ENCODE measurements at places on chromosomes 3 and 15.
A peak's percentile ranks its signal among the peaks of the same experiment; 100 is the strongest.

DNA sequence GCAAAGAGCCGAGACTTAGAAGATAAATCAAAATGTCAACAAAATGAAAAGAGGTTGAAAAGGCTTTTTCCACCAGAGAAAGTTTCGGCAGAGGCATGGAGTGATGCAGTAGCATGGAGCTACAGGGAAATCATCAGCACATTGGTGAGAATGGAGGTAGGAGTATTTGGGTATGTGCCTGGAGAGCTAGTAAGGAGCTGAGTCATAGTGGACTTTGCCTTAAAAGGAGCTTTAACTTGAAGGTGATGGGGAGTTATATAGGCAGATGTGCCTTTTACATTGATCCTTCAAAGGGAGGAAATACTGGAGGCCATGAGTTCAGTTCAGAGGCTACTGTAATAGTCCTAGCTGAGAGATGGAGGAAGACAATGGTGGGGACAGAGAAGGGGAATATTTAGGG lies 44.3 kb downstream of the IL5RA start:
- no peak for DNase-seq

GRCh38 chr3:111392894-111393398 lies 149.1 kb upstream of the CD96 start:
- DNase-seq, result no peak

DNA sequence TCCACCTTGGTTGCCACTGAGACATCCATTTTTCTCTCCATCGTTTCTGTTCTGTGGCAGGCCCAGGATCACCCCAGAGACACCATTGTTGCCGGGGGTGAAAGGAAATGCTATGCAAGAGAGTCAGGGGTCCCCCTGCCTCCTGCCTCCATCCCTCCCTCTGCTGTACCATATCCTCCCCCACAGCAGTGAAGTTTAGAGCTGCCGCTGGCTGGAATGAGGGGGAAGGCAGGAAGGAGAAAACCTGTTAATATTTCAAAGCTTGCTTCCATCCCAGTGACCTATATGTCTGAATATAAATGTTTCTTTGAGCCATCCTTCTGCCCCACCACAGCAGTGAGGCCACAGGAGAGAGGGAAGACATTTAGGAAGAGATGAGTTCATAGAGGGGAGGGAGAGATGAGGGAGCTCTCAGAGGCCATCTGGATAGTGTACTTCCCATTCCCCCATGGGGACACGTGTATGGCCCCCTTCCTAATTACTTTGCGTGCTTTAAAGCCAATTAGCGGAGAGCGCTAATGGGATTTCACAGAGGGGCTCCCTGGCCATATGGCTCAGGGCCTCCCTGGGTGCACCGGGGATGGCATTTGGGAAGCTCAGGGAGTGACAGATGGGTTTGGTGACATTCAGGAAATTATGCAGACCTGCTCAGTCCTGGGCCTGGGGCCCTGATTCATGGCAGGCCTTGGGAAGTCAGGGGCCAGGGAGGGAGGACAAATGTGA lies 40.4 kb upstream of the CHRNB4 start:
- no peak for DNase-seq

DNA sequence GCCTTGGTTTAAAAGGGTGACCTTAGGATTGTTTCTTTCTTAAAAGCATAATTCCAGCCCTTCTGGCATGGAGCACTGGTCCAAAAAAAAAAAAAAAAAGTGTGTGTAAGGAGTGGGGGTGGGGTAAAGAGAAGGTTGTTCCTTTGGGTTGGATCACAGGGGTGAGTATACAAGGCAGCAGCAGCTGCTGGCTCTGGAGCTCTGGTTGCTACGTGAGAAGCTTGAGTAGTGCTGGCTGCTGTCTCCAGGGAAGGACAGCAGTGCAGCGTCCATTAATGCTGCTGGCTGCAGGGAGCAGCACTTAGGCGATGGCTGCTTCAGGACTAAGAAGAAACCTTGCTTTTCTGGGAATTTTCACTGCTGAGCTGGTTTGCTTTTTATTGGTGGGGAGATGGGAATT lies 2.3 kb downstream of the SETD5 start:
- DNase-seq, result peak; percentile 20

DNA sequence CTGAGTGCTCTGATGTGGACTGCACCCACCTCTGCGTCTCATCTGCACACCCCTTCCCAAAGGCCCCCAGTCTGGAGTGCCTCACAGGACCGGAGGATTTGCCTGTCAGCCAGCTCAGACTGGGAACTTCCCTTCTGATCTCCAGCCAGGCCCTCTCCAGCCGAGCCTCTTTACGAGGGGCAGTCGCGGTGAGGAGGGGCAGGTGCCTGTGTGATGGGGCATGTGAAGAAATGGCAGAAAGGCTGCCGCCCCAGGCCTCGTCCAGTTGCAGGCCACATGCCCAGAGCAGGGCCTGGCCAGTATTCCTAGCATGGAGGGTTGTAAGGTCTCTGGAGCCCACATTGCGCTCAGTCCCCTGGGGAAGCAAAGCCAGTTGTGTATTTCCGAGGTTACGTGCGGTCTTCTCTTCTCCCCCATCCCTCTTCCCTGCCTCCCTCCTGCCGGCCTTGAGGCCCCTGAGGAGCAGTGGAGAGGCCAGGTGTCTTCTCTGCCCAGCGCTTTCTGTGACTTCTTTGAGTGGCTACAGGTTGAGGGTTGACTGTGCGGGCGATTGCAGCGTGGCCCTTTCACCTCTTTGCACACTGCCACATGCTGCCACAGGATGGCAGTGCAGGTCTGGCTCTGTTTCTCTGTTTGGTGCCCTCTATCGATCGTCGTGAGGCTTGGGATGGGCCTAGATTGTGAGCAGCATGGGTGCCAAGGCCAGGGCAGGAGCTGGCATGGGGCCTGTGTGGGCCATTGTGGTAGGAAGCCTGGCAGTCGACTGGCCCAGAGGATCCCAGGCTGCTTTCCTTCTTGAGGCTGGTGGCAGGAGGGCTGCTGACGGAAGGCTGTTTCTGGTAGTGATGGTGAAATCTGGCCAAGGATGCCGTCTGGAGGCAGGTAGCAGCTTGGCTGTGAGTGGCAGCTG lies 5.3 kb downstream of the CLK3 start:
- DNase-seq, result peak; percentile 85

GRCh38 chr3:76991165-76991564 lies 48.7 kb upstream of the ROBO2 start:
- no peak for DNase-seq

DNA sequence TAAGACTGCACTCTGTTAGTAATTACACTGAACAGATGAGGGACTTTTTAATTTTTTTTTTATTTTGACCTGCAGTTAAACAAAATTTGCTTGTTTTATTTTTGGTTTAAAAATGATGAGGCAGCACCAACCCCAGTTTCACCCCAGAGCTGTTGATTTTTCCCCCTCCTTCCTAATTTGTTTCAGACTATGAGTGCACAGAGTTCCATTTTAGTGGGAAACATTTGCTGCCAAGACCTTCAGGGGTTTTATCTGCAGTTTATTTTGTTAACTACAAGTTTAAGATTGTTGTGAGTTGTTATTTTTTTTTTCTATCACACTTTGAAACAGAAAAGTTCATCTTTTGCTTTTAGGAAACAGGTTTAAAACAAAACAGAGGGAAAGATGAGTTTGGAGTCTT lies 455.9 kb upstream of the NR2F2 start:
- no peak for DNase-seq

GRCh38 chr3:65979162-65979561 lies 59.6 kb downstream of the MAGI1 start:
- no peak for DNase-seq

Data from GM13977 (cell line).